ENCODE measurements at places on chromosomes 5 and 9.

- DNase-seq = no peak
Observed at GRCh38 chr5:113112435-113112834, 135.8 kb downstream of the DCP2 start.

DNA sequence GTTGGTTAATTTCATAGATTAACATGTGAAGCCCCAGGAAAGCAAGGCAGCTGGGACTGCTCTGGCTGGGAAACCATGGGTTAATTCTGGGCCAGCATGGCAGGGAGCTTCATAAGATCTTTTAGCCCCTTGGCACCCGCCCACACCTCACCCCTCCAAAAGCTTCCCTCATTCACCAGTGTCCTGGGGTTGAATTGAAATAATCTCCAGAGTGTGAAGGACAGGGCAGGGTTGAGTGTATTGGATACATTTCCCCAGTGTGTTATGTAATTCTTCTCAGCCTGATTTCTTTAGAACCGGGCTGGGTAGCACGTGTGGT is 19.4 kb downstream of the WNT8A start:
- DNase-seq = no peak

- DNase-seq = no peak
Observed at GRCh38 chr5:122154491-122154890, 25.1 kb downstream of the ZNF474 start.

DNA sequence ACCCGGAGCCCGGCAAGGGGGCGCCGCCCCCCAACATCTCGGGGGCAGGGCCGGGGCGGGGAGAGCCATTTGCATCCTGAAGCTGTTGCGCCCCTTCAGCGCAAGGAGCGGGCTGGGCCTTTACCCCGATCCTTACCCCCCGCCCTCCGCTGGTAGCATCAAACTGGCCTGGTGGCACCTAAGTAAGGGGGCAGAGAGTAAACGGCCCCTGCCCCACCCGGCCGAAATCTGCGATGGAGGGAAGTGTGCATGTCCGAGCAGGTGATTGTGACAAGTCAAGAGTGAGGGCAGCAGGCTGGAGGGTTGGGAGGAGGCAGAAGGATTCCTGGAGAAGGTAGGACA is 101.2 kb downstream of the ESM1 start:
- DNase-seq = no peak

DNA sequence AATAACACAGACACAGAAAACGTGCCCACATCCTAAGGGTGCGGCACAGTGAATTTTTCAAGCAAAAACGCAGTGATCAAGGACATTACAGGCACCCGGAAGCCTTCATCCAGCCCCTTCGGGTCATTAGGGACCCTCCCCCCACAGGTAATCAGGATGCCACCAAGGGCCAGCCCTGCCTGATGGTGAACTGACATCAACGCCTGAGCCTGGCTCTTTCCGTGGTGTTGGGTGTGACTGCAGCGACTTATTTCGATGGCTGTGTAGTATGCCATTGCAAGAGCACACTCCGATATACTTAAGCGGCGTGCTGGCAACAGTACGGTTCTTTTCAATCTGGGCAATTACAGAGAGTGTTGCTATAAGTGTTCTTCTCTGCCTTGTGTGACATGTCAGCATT is 310.0 kb upstream of the IRX1 start:
- no peak for DNase-seq

GRCh38 chr5:42851481-42851880 is 39.8 kb upstream of the SELENOP start:
- no peak for DNase-seq

DNA sequence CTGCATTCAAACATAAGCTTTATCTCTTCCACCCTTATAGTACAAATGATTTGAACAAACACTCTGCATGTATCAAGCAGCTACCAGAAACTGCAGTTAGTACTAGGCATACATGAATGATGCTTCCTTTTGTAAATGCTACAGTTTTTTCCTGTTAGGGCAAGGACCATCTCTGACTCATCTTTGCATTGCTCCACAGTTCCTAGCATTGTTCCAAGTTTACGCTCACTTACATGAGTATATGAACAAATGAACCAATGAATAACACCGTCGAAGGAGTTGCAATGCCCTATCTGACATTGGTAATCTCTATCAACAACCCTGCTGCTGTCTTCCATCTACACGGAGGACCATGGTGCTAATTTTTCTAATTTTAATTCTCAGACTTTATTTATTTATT is 2.1 kb upstream of the ALDH7A1 start:
- no peak for DNase-seq

DNA sequence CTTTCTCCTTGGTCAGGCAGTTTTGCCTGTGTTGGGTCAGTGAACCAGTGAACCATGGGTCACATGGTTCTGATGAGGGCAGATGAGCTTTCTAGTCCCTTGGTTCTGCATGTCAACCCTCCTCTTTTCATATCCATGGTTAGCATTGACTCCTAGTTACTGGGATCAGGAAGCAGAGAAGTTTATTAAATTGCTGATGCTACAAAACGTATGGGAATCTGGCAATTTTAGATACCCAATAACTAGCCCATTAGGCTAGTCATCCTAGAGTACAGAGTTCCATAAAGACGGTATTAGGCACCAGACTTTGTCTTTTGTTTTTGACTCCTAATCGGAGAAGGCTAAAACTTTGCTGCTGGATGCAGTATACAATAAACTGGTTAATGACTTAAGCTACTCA is 273.1 kb downstream of the ATPSCKMT start:
- no peak for DNase-seq

DNA sequence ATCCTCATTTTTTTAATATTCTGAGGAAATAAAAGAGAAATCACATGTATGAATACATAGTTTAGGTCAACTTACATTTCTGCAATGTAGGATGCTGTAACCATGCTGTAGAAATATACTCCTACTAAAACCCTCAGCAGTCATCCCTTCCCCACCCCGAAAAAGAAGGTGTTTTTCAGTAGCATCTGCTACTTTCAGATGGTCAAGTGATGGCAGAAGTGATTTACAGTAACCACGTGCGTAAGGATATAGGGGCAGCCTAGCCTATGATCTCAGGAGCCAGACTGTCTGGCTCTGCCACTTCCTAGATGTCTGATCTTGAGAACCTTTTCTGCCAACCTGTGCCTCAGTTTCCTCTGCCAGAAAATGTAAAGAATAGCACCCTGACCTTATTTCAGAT is 26.0 kb upstream of the SYK start:
- no peak for DNase-seq

- DNase-seq = no peak
Observed at GRCh38 chr5:141677415-141677814, 4.6 kb downstream of the ARAP3 start.

DNA sequence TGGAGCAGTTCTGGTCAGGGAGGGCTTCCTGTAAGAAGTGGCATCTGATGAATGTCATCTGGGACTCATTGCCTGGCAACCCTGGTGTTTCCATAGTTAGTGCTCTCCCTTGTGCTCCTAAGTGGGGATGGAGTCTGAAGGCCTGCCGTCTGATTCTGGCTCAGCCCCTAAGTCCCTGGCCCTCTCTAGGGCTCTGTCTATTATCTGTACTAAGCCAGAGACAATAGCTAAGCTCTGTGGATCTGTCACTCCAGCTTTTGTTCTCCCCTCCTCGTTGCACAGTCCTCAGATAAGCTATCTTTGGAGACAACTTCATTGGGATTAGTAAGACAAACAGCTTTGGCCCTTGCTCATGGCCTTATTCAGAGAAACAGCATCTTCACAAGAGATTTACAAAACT is 30.6 kb upstream of the TTC1 start:
- no peak for DNase-seq

- no peak for DNase-seq
Observed at GRCh38 chr5:95861864-95862561, 39.5 kb upstream of the GLRX start.

DNA sequence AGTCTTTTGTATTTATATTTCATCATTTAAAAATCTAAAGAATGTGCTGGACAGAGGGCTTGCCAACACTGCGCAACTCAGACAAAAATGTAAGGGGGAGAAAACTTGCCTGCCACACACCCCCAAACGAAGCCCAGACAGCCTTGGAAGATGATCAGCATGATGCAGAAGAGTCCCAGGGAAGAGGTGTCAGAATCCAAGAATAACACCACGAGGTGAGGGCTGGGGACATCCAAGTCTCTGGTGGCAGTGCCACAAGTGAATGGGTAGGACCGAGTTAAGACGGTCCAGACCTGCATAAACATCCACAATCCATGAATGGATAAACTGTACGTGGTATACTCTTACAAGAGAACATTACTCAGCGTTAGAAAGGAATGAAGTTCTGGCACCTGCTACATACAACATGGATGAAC is 10.4 kb downstream of the EPB41L4B start:
- DNase-seq = no peak

DNA sequence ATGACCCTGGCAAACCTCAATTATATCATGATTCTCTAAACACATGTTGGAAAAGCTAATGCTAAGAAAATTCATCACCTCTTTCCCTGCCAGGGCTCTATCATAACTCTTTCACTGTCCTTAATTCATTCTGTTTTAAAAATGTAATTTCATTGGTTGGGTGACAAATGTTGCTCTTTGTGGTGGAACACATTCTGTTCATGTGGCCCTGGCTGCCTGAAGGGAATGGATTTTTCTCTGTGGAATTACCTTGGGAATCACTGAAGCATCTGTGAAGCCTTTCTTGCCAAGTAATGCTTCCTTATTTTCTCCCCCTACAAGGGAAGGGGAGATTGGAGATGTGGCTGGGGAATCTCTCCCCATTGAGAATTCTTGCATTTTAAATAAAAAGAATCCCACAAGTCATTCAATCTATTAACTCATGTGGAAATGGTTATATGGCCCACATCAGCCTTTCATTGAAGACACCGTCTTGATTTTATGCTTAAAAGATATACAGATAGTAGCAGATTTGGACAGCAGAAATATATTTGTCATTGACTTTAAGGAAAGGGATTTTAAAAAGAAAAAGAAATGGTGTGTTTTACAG is 201.8 kb upstream of the NMUR2 start:
- DNase-seq = no peak

- DNase-seq = no peak
Observed at GRCh38 chr9:6414247-6414641, 1.2 kb downstream of the UHRF2 start.

DNA sequence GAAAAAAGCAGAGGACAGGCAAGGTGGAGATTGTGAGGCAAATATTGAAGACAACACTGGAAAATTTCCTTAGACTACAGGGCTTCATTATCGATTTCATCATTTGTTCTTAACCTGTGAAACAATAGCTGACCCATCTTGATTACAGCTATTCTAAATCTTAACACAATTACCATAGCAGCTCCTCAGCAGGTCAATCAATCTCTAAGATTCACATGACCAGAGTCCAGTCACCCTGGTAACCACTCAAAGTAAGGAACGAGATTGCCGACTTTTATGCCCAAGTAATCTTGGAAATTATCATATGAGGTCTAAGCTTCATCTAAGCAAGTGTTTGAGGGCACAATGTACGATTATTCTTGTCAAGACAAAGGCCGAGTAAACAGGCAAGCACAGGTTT is 93.8 kb downstream of the TTC39B start:
- DNase-seq = no peak

- no peak for DNase-seq
Observed at GRCh38 chr9:115367321-115367720, 249.4 kb upstream of the TNC start.

GRCh38 chr5:126543660-126544059 is 51.4 kb downstream of the ALDH7A1 start:
- DNase-seq = no peak

- no peak for DNase-seq
Observed at GRCh38 chr9:96331236-96331947, 29.4 kb upstream of the HSD17B3 start.

- no peak for DNase-seq
Observed at GRCh38 chr9:6128030-6128429, 87.6 kb upstream of the IL33 start.

DNA sequence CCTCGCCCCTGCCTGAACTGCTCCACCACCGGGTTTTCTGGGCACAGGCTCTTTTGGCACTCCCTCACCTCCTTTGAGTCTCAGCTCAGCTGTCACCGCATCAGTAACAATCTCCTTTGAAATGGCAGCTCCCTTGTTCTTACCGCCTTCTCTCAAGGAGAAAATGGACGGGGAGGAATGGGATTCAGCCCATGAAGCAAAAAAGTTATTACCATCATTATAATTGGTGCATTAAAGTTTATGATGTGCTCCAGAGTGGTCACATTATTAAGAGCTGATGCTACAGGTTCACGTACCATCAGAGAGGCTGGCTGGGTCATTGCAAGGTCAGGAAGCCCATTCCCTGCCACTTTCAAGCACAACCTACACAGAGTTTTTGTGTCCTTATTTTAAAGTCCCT is 344.7 kb downstream of the AGTPBP1 start:
- DNase-seq = no peak

DNA sequence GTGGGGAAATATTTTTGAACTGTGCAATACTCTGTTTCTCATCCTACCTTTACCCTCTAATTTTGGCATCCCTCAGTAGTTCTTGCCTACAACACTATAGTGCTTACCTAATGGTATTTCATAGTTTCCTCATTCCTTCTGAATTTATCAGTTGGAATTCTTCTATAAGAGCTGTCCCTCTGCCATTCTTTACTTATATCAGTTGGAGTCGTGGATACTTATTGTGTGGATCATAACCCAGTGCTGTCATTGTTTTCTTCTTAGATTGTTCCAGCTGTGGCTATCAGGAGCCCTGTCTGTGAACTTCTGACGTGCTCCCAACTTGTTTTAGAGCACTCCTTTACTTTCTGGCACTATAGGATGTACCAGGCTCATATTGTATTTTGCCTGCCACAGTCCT is 146.1 kb upstream of the OTULINL start:
- no peak for DNase-seq

- peak; percentile 59 for DNase-seq
Observed at GRCh38 chr9:36074870-36075532, 38.3 kb downstream of the RECK start.

DNA sequence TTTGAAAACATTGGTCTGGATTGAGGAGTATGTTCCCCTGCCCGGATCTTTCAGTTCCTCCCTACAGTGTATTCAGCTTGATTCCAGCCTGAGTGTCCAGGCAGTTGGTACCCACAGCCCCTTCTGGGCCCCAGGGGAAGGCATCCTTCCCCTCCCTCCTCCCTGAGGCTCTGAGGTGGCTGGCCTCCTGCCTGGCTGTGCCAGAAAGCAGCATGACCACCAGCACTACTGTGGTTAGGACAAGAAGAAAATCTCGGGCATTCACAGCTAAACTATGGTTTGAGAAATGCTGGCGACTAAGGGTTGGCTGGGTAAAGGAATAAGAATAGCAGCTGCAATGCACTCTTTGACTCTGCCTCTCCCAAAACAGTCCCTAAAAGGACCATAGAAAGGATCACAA is 84.6 kb upstream of the LIFR start:
- DNase-seq = no peak

GRCh38 chr9:4600368-4600767 is 61.7 kb upstream of the PLPP6 start:
- DNase-seq = no peak

- DNase-seq = no peak
Observed at GRCh38 chr9:135437259-135437658, 42.3 kb upstream of the PPP1R26 start.

- DNase-seq = no peak
Observed at GRCh38 chr9:118129541-118129940, 425.3 kb downstream of the TLR4 start.

- DNase-seq = no peak
Observed at GRCh38 chr5:38726279-38726678, 119.5 kb upstream of the OSMR start.
